Regular cardiac myocyte (primary cell): ENCODE measurements at places on chromosomes 13 and 19. TPM values are rescaled to one million over a fixed set of nuclear protein-coding genes. Genes with fewer than 3 reads are reported as not detected.

MAG gene
- 0.96 TPM in 1 of 2 replicates, not detected in the other for total RNA-seq

DACT3 gene
- total RNA-seq, result 2.9 and 5.9 TPM in 2 replicates

ZNF566 gene
- total RNA-seq, result 8.4 and 12.4 TPM in 2 replicates

AP1M2 gene
- total RNA-seq, result 2.9 TPM in 1 of 2 replicates, not detected in the other

FBXO46 gene
- total RNA-seq, result 3.4 and 5.8 TPM in 2 replicates

SYNE4 gene
- 0.19 and 0.28 TPM in 2 replicates for total RNA-seq

TYROBP gene
- not detected in 2 replicates for total RNA-seq

LHB gene
- total RNA-seq, result not detected in 2 replicates

HIPK4 gene
- 0.19 and 0.28 TPM in 2 replicates for total RNA-seq

FDX2 gene
- total RNA-seq, result 14.4 and 23.4 TPM in 2 replicates

FBL gene
- 85.4 and 227 TPM in 2 replicates for total RNA-seq

USHBP1 gene
- total RNA-seq, result under 0.01 and 0.28 TPM in 2 replicates

ZNF816 gene
- total RNA-seq, result 10.2 and 16.1 TPM in 2 replicates

PSG1 gene
- 0.19 and 1.4 TPM in 2 replicates for total RNA-seq

CCL25 gene
- total RNA-seq, result not detected in 2 replicates

LILRA6 gene
- not detected in 2 replicates for total RNA-seq

TSSK6 gene
- total RNA-seq, result 0.96 and 1.4 TPM in 2 replicates

PSG11 gene
- total RNA-seq, result under 0.01 TPM in 1 of 2 replicates, not detected in the other

TUBB4A gene
- 1.1 TPM in 1 of 2 replicates, not detected in the other for total RNA-seq

IPO5 gene
- 250 and 314 TPM in 2 replicates for total RNA-seq

OLFM4 gene
- not detected in 2 replicates for total RNA-seq

ZNF99 gene
- under 0.01 TPM in 1 of 2 replicates, not detected in the other for total RNA-seq
